HuH-7 (cell line): ENCODE measurements at places on chromosomes 6 and 20.

DNA sequence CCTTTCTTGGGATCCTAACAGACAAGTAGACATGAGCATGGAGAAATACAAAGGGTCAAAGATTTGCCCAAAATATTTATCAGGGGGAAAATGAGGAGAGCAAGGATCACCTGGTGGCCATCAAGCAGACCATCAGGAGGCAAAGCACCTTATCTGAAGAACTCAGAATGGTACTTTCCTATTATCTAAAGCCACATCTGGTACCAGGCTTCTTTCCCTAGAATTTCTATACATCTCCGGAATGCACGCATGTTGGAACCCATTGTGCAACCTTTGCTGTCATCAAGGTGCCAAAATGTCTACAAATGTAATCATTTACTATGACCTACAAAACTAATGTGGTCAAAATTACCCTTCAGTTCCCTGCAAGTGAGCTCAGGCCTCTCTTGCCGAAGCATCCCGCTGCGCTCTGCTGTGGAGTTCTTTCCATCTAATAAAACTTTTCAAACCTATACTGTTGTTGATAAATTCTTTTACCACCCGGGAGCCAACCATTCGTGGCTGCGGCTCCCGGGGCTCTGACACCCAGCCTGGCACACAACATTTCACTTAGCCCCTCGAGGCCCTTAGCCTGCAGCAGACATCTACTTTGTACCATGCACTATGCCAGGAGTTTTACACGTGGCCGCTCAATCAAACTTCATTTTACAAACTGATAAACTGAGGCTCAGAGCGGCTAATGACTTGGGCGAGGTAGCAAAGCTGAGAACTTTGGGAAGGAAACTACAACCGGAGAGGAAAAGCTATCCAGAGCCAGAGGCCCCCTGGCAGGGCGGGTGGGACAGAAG is 3.8 kb upstream of the CPXM1 start:
- no peak for DNase-seq

GRCh38 chr6:136169394-136170148 is 80.5 kb downstream of the MTFR2 start:
- DNase-seq = no peak

DNA sequence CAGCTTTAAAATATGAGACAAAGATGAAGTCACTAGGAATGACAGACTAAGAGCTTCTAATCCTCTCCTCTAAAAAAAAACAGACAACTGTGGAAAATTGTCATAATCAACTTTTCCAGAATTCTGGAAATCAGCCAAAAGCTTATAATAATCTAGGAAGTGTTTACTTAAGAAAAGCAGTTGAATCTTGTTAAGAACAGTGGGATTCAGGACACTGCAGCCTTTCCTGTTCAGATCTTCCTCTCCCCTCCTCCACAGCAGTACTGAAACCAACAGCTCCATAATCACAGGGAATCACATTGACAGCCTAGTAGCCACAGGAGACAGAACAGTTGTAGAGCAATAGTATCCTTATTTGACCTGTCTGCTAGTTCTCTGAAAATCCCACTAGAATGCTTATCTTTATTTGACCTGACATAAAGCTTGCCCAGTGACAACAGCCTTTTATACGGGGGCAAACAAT is 41.6 kb downstream of the IBTK start:
- peak; percentile 62 for DNase-seq

- DNase-seq = no peak
Measured at GRCh38 chr6:117298941-117299340, 33.6 kb downstream of the VGLL2 start.

- no peak for DNase-seq
Measured at GRCh38 chr6:45609141-45609638, 231.5 kb upstream of the SUPT3H start.

DNA sequence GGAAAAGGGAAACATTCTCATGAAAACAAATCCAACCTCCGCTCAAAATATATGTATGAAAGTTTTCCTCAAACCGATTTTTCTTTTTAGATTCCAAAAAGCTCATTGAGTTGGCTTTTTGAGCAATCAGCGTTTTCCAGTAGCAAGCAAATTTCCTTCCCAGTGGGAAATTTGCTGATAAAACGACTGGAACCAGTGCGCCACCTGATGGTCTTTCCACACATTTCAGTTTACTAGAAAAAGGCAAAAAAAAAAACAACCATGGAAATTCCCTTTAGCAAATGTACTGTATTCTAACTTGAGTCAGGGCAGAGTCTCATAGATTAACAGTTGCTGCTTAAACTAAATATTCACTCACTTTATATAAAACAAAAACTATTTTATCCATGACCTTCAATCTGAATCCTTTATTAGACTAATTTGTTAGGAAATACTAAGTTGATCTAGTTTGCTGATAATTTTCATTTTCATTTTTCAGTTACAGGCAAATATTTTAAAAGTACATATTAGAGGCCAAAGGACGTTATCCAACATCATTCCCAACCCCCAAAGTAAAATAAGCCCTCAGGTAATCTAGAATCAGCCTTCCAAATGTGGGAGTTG is 271.5 kb downstream of the FOXA2 start:
- peak; percentile 26 for DNase-seq

GRCh38 chr6:137136065-137136464 is 37.4 kb downstream of the IL22RA2 start:
- no peak for DNase-seq

GRCh38 chr6:125245523-125246264 is 56.1 kb downstream of the HDDC2 start:
- DNase-seq = no peak

- no peak for DNase-seq
Measured at GRCh38 chr6:33205191-33206026, 954 bp downstream of the HSD17B8 start.
